Activated naive CD4-positive, alpha-beta T cell treated with anti-CD3 and anti-CD28 coated beads for 36 hours (primary cell): ENCODE measurements at places on chromosomes 5 and 9. TPM values are rescaled to one million over a fixed set of nuclear protein-coding genes. Genes with fewer than 3 reads are reported as not detected.

The CDKN2B-AS1 gene
- 0.24 TPM for total RNA-seq

The CA9 gene
- 0.38 TPM for total RNA-seq

DNA sequence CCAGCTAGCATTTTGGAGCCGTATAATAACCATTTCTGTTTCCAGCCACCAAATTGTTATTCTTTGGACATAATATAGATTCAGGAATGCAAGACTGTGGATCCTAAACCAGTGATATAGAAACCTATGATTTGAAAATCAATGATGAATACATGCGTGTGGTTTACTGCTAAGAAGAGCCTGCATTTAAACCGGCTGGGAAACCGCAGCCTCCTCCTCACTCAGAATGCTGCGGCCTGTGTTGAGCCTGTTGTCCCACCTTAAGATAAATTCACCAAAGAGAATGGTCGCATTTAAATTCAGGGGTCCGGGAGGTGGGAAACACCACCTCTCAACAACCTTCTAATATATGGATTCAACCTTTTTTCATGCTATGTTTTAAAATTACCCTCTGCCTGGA is 148.0 kb downstream of the MEF2C start:
- H3K27me3 ChIP-seq: peaks cover 10% of the 10 kb centered on the region
- H3K4me3 ChIP-seq: no peak overlapping the region
- H3K27ac ChIP-seq: no peak overlapping the region
- DNase-seq: no peak

GRCh38 chr9:17955409-17955808 is 376.5 kb downstream of the SH3GL2 start:
- no peak overlapping the region for H3K27ac ChIP-seq
- H3K27me3 ChIP-seq: no peaks in the 10 kb centered on the region
- DNase-seq: no peak
- H3K4me1 ChIP-seq: no peaks in the 10 kb centered on the region

DNA sequence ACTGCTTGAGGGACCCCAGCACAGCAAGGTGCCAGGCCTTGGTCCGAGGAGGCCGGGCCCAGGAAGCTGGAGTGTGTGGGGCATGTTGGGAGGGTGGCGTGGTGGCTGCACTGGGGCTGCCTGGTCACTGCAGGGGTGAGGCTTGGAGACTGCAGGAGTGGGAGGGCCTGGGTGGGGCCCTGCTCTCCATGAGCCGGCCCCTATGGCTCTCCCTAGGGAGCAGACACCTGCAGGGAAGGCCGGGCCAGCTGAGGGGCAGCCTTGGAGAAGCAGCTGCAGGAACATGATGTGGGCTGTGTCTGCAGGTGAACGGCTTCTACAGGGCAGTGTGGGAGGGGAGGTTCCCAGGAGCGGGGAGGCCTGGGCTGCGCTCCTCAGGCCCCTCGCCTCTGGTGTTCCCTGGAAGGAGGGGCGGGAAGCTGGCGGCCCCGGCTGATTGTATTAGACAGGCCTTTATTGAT is 41.7 kb upstream of the TMEM250 start:
- H3K36me3 ChIP-seq: peaks cover 2% of the 10 kb centered on the region
- H3K27ac ChIP-seq: no peak overlapping the region
- H3K27me3 ChIP-seq: peaks cover 6% of the 10 kb centered on the region
- DNase-seq: no peak
- no peaks in the 10 kb centered on the region for H3K4me1 ChIP-seq
- no peak overlapping the region for H3K4me3 ChIP-seq

DNA sequence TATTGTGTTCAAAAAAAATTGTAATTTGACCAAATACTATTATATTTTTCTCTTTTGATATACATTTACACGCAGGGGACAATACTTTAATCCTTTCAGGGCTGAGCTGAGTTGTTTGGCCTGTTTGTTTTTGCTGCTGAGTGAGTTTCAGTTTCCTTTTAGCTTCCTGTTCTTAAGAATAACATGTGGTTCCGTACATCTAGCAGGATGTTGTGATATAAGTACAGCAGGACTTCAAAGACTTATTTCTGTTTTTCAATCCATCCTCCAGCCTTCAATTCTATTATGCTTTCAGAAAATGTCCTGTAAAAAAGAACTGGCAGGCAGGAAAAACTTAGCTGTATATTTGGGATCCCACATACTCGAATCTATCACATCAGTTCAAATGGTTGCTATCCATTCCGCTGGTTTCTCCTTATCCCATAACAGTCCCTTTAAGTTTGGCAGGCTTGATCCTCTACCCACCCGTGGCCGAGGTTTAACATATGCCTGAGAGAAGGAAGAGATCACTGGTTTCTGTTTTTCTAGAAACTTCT is 1037.3 kb upstream of the ACO1 start:
- no peaks in the 10 kb centered on the region for H3K27me3 ChIP-seq
- peak; percentile 10 for DNase-seq
- H3K27ac ChIP-seq: peak overlapping the region; percentile 93
- peak overlapping the region; percentile 66 for H3K4me3 ChIP-seq
- H3K36me3 ChIP-seq: peaks cover 5% of the 10 kb centered on the region
- peaks cover 27% of the 10 kb centered on the region for H3K4me1 ChIP-seq

GRCh38 chr5:137401946-137402345 is 97.2 kb downstream of the SPOCK1 start:
- H3K27me3 ChIP-seq: peaks cover 2% of the 10 kb centered on the region
- no peak overlapping the region for H3K27ac ChIP-seq
- no peaks in the 10 kb centered on the region for H3K36me3 ChIP-seq
- H3K4me3 ChIP-seq: no peak overlapping the region
- DNase-seq: no peak

DNA sequence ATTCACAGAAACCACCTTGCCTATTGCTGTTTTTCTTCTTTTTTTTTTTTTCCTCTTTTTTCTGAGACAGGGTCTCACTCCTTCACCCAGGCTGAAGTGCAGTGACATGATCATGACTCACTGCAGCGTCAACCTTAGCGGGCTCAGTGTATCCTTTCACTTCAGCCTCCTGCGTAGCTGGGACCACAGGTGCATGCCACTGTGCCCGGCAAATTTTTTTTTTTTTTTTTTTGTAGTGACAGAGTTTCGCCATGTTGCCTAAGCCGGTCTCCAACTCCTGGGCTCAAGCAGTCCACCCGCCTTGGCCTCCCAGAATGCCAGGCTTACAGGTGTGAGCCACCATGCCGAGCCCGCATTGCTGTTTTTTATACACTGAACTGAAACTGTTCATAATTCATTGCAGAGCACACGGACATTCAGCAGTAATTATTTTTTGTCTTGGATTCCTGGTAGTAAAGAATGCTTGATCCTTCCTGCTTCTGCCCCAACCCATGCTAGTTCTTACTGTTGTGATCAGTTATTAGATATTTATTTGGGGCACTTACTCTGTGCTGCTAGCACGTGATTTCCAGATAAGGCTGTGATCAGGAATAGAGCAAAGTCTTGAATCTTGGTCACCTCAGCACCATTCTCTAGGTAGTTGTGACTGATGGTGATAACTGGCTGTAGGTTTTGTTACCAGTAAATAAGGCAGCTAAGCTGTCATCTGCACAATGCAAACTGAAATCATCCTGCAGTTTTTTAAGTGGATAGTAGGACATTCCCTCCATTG is 14.0 kb downstream of the MAP3K1 start:
- DNase-seq: peak; percentile 82
- H3K27ac ChIP-seq: peak overlapping the region; percentile 94
- no peaks in the 10 kb centered on the region for H3K36me3 ChIP-seq

DNA sequence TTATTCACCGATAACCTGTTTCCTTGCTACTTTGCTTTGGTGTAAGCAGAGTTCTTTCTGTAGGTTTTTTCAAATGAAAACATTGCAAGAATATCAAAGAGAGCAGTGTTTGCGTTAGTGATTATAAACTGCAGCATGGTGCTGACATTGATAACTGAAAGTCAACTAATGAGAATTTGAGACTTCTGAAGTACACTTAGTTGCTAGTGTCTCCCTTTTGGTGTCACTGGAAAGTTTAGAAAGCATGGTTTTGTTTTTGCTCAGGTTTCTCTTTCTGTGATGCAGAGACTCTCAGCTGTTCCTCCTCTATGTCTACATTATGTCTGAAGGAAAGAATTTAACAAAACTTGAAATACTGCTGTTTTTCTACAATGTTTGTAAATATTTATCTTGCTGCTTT is 80.2 kb upstream of the ZNF169 start:
- H3K27me3 ChIP-seq: no peaks in the 10 kb centered on the region
- H3K27ac ChIP-seq: peak overlapping the region; percentile 14
- H3K4me3 ChIP-seq: no peak overlapping the region
- DNase-seq: no peak

The EFNA5 gene
- not detected for total RNA-seq

The FAM120A gene
- 116 TPM for total RNA-seq

DNA sequence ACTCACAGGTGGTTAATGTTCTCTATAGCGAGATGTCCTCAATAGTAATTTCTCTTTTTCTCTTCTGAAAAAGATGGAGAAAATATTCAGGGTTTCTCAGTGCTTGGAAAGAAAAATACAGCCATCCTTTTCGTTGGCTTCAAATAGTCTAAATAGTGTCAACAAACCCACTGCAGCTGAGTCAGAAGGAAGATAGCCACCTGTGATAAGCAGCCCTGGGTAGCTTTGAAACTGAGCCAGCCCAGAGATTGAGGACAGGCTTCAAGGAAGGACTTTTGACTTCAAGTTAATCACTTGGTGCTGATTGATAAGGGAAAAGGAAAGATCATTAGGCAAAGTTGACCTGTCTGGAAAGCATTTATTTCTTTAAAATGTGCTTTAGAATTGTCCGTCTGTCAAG is 78.7 kb upstream of the TYRP1 start:
- H3K4me3 ChIP-seq: no peak overlapping the region
- no peak for DNase-seq
- H3K36me3 ChIP-seq: no peaks in the 10 kb centered on the region
- H3K4me1 ChIP-seq: no peaks in the 10 kb centered on the region

- no peak for DNase-seq
- H3K36me3 ChIP-seq: no peaks in the 10 kb centered on the region
- H3K27me3 ChIP-seq: peaks cover 32% of the 10 kb centered on the region
- peak overlapping the region; percentile 53 for H3K4me3 ChIP-seq
- no peak overlapping the region for H3K27ac ChIP-seq
Observed at GRCh38 chr5:129906177-129906887, 2.1 kb downstream of the CHSY3 start.

DNA sequence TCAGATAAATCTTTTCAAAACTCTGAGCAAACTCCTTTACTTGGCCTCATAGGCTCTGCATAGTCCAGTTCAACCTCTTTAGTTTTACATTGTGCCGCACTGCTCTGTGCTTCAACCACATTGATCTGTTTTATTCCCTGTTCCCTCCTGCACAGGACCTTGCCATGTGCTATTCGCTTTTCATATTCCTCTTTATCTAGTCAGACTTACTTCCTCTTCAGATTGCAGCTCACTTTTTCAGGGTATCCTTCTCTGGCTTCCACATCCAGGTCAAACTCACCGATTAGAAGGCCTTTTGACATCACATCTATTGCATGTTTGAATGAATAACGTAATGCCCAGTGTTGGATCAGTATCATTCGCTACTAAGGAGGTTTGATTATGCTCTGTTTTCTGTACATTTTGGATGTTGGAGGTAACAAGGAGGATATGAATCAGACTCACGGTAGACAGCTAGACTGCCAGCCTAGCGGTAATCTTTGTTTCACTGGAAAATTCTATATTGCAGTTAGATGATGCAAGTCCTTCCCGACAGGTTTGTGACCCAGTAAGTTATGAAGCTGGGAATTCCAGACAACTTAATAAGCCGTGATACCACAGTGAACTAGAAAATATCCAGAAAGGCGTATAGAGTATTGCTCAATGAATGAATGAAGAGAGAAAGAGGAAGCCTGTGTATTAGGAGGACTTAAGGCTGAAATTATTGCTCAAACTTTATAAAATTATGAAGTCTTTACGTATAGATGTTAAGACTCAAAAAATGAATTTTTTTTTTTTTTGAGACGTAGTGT is 65.7 kb downstream of the IQGAP2 start:
- DNase-seq: no peak
- H3K4me1 ChIP-seq: peaks cover 83% of the 10 kb centered on the region
- H3K27me3 ChIP-seq: no peaks in the 10 kb centered on the region
- no peak overlapping the region for H3K4me3 ChIP-seq
- peak overlapping the region; percentile 74 for H3K27ac ChIP-seq

GRCh38 chr5:102823441-102823874 is 68.4 kb downstream of the PAM start:
- no peak for DNase-seq
- peaks cover 16% of the 10 kb centered on the region for H3K4me1 ChIP-seq
- no peaks in the 10 kb centered on the region for H3K36me3 ChIP-seq
- H3K27ac ChIP-seq: no peak overlapping the region
- H3K27me3 ChIP-seq: no peaks in the 10 kb centered on the region
- H3K4me3 ChIP-seq: no peak overlapping the region

The FREM1 gene
- total RNA-seq: not detected

The MPDZ gene
- total RNA-seq: not detected

The SLC1A1 gene
- not detected for total RNA-seq

DNA sequence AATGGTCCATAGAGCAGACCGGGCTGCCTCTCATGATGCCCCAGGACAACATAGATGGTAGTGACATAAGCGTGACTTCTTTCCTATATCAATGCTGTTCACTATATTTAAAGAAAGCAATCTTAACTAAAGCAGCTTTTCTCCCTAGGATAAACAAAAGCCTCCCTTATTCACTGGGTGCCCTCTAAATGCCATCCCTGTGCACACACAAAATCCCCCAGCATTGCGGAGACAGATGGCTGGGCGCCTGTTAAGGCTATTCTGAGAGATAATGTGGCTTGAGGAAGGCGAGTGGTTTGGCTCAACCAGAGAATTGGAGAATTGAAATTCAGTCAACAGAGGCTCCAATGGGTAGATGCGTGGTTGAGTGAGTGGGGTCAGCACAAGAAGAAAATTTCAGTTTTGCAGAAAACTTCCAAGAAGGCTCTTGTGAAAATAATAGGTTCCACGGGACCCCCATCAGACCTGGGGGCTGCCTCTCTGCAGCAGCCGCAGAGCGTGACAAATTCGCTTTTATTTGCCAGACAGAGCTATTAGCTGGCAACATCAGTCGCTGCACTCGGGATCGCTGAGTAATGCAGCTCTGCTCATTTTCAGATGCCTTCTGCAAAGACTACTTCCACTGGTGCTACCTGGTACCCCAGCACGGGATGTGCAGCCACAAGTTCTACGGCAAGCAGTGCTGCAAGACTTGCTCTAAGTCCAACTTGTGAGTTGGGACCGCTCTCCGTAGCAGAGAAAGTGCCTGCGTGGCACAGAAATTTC is 103.9 kb upstream of the ICE1 start:
- no peak overlapping the region for H3K27ac ChIP-seq
- H3K27me3 ChIP-seq: no peaks in the 10 kb centered on the region
- H3K4me3 ChIP-seq: no peak overlapping the region
- no peaks in the 10 kb centered on the region for H3K36me3 ChIP-seq
- no peak for DNase-seq
- no peaks in the 10 kb centered on the region for H3K4me1 ChIP-seq

DNA sequence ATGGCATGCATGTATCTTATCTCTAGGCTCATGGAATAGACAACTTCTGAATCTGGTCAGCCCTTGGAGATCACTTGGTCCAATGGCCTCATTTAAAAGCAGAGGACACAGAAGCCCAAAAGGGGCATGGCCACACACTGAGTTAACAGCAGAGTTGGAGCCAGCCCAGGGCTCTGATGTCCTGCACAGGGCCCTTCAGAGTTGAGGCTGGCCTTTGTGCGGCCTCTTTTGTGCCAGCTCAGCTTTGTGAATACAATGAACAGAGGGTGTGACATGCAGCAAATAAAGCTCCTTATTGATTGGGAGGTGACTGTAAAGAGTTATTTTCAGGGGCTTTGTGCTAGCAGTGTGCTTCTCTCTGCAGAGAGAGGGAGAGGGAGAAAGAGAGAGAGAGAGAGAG is 150.1 kb upstream of the STK32A start:
- no peaks in the 10 kb centered on the region for H3K4me1 ChIP-seq
- H3K4me3 ChIP-seq: no peak overlapping the region
- DNase-seq: no peak
- H3K27me3 ChIP-seq: no peaks in the 10 kb centered on the region
- no peaks in the 10 kb centered on the region for H3K36me3 ChIP-seq

- no peak overlapping the region for H3K27ac ChIP-seq
- no peak overlapping the region for H3K4me3 ChIP-seq
- DNase-seq: no peak
- no peaks in the 10 kb centered on the region for H3K27me3 ChIP-seq
Observed at GRCh38 chr5:177169271-177169670, 35.7 kb downstream of the NSD1 start.
